ENCODE measurements at places on chromosomes 12 and 14. TPM values are rescaled to one million over a fixed set of nuclear protein-coding genes. Genes with fewer than 3 reads are reported as not detected.

The SUSD6 gene
- 94.7 TPM for total RNA-seq

DNA sequence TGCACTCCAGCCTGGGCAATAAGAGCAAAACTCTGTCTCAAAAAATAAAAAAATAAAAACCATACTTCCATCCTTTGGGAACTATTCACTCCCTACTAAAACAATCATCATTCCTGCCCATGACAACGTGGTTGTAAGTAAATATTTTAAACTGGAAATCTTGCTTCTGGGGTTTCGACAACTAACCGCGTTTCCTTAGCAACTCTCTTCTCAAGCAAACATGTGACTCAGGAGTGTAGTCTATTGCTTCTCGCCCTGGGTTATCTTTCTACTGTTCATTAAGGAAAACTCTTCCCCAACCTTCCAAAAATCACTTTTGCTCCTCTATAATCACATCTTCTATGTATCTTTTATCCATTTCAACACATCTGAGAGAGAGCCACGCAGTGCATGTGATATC lies 21.8 kb downstream of the APPL2 start:
- no peak for DNase-seq

- no peak for DNase-seq
Observed at GRCh38 chr14:87805315-87805723, 187.7 kb downstream of the GALC start.

GRCh38 chr14:56895154-56895553 lies 84.9 kb upstream of the OTX2 start:
- no peak for DNase-seq

- DNase-seq = no peak
Observed at GRCh38 chr12:89181271-89181920, 170.9 kb downstream of the DUSP6 start.

Data from T-helper 17 cell (primary cell).